ENCODE measurements at places on chromosomes 16 and 17. TPM values are rescaled to one million over a fixed set of nuclear protein-coding genes. Genes with fewer than 3 reads are reported as not detected.
A peak's percentile ranks its signal among the peaks of the same experiment; 100 is the strongest.

MRPL58 gene
- total RNA-seq, result 20.9 TPM

SHBG gene
- 1.2 TPM for total RNA-seq

KIF18B gene
- total RNA-seq, result not detected

ACSM5 gene
- not detected for total RNA-seq

CCL7 gene
- total RNA-seq, result not detected

DNA sequence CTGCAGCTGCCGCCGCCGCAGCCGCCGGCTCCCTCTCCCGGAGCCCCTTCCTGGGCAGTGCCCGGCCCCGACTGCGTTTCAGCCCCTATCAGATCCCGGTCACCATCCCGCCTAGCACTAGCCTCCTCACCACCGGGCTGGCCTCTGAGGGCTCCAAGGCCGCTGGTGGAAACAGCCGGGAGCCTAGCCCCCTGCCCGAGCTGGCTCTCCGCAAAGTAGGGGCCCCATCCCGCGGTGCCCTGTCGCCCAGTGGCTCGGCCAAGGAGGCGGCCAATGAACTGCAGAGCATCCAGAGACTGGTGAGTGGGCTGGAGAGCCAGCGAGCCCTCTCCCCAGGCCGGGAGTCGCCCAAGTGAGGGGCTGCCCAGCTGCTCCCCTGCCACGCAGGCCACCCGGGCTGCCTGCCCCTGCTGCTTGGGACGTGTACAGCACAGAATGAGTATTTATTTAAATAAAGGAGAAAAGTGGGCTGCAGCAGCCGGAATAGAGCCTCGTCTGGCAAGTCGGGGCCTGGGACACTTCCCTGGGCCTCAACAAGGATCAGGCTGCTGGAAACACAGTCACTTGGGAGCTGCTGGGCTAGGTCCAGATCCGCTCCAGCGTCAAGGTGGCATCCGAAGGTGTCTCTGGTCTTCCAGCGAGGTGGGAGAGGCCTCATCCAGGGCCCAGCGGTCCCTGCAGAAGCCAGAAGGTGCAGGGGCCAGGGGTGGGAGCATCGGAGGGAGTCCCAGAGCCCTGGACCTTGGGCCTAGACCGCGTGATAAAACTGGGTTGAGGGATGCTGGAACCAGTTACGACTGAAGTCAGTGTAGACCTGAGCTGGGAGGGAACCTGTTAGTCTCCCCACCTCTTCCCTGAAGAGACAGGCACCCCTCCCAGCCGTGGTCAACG is 8.8 kb downstream of the TBX2 start:
- peak; percentile 27 for DNase-seq
- peak overlapping the region; percentile 61 for H3K4me3 ChIP-seq
- H3K4me1 ChIP-seq, result peaks cover 88% of the 10 kb centered on the region
- peaks cover 5% of the 10 kb centered on the region for H3K36me3 ChIP-seq

DNA sequence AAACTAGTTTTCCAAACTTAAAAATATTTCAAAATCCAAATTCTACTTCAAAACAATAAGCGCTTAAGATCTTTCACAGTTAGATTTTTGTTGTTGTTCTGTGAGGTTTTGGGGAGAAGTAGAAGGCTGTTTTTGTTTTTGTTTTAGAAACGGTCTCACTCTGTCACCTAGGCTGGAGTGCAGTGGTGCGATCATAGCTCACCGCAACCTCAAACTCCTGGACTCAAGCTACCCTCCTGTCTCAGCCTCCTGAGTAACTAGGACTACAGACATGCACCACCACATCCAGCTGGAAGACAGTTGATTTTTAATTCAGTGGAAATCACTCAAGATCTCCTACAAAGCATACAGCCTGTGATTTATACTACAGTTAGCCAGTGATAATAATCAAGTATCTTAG is 2.7 kb downstream of the SHCBP1 start:
- DNase-seq, result no peak
- H3K4me3 ChIP-seq, result no peak overlapping the region
- H3K27ac ChIP-seq, result no peak overlapping the region
- H3K36me3 ChIP-seq, result no peaks in the 10 kb centered on the region
- H3K4me1 ChIP-seq, result peaks cover 13% of the 10 kb centered on the region

GRCh38 chr17:2062571-2063183 is 7.8 kb downstream of the HIC1 start:
- peak overlapping the region; percentile 73 for H3K27ac ChIP-seq
- H3K27me3 ChIP-seq, result peaks cover 31% of the 10 kb centered on the region
- H3K4me1 ChIP-seq, result peaks cover 90% of the 10 kb centered on the region
- peaks cover 75% of the 10 kb centered on the region for H3K36me3 ChIP-seq

- H3K27me3 ChIP-seq, result peaks cover 11% of the 10 kb centered on the region
- DNase-seq, result no peak
- no peaks in the 10 kb centered on the region for H3K36me3 ChIP-seq
- H3K27ac ChIP-seq, result no peak overlapping the region
- H3K4me1 ChIP-seq, result no peaks in the 10 kb centered on the region
Measured at GRCh38 chr17:27996202-27997043, 46.1 kb upstream of the NLK start.

DNA sequence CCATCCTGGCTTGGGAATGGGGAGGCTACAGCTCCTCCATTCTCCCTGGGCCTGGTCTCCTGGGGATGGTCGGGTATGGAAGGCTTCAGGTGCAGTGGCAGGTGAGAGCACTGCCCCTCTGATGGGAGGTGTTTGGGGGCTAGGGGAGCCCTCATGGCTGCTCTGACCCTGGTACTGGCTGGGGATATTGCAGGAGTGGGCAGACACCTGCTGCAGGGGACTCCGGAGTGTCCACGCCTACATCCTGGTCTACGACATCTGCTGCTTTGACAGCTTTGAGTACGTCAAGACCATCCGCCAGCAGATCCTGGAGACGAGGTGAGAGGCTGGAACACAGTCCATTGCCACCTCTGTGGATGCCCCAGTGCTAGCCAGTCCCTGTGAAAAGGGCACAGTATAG is 8.8 kb downstream of the RASL10B start:
- DNase-seq, result no peak

GRCh38 chr16:27785307-27785678 is 235.3 kb downstream of the KATNIP start:
- no peak for DNase-seq
- H3K4me1 ChIP-seq, result peaks cover 12% of the 10 kb centered on the region
- H3K36me3 ChIP-seq, result no peaks in the 10 kb centered on the region

DNA sequence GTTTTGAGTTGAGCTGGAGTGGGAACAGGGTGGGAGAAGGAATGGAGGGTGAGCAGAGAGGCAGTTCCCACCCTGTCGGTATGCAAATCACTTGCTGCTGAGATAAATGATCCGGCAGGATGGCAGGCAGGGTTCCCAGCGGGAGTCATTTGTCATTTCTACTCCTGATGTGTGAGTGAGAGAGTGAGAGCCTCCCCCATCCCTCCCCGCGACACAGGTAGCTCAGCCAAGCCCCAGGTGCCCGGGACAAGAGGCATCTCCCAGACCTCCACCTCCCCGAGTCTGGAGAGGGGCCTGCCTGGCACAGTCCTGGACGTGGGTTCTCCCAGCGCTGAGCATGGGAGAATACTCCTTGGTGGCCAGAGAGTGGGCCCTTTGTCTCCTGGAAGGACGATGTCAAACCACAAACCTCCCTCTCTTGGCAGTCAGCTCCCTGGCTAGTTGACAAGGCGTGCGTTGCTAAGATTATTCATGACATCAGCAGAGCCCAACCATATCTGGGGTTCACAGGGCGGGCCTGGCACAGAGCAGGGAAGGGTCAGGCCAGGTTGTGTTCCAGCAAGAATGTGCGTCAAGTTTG is 33.7 kb upstream of the TNRC6C start:
- no peak overlapping the region for H3K4me3 ChIP-seq
- no peak overlapping the region for H3K27ac ChIP-seq
- no peaks in the 10 kb centered on the region for H3K27me3 ChIP-seq
- no peaks in the 10 kb centered on the region for H3K4me1 ChIP-seq

GRCh38 chr16:56542039-56542438 is 22.2 kb upstream of the BBS2 start:
- peaks cover under 1% of the 10 kb centered on the region for H3K4me1 ChIP-seq
- no peak overlapping the region for H3K4me3 ChIP-seq
